ENCODE measurements at places on chromosomes 12 and 14. TPM values are rescaled to one million over a fixed set of nuclear protein-coding genes. Genes with fewer than 3 reads are reported as not detected.

- DNase-seq: no peak
- H3K4me3 ChIP-seq: peak overlapping the region; percentile 40
- H3K4me1 ChIP-seq: no peaks in the 10 kb centered on the region
- H3K36me3 ChIP-seq: no peaks in the 10 kb centered on the region
- H3K27ac ChIP-seq: no peak overlapping the region
Measured at GRCh38 chr14:93787465-93788292, 606 bp downstream of the PRIMA1 start.

- no peaks in the 10 kb centered on the region for H3K27me3 ChIP-seq
- H3K4me3 ChIP-seq: no peak overlapping the region
- H3K36me3 ChIP-seq: no peaks in the 10 kb centered on the region
- no peak overlapping the region for H3K27ac ChIP-seq
Measured at GRCh38 chr12:42473130-42473529, 116.4 kb downstream of the PRICKLE1 start.

GRCh38 chr12:48977290-48978281 lies 536 bp upstream of the WNT1 start:
- H3K36me3 ChIP-seq: no peaks in the 10 kb centered on the region
- DNase-seq: peak; percentile 71
- peaks cover 69% of the 10 kb centered on the region for H3K27me3 ChIP-seq
- peak overlapping the region; percentile 32 for H3K4me3 ChIP-seq
- H3K4me1 ChIP-seq: peaks cover 32% of the 10 kb centered on the region

DNA sequence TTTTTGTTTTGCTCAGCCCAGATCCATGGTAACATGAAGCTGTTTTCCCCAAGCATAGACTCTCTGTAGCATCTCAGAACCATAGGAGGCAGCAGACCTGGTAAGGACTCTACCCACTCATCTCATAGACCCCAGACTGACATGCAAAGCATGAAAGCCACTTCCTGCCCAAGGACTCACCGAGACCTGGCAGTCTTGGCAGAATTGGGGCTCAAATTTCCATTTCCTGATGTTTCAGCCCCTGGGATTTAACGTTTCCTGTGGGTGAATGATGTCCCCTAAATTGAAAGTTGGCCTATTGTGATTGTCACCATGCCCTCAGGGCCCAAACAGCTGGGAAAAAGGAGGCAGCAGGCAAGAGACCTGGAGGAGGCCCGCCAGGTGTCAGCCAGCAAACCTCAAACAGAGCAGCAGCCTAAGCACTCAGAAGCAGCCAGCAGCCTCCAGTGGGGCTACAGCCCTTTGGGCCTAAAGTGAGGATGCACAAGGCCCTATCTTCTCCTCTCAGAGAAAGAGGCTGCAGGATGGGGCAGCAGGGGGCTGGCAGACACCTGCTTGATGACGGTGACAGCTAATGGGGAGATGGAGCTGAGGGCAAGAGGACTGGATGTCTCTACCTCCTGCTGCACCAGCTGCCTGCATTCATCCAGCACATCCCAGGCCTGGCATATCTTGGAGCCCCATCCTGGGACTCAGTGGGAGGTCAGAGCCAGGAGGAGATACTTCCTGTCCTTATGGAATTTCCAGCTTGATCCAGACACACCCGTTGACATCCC lies 8.5 kb downstream of the KRT85 start:
- H3K27ac ChIP-seq: no peak overlapping the region
- peak; percentile 52 for DNase-seq
- H3K36me3 ChIP-seq: no peaks in the 10 kb centered on the region
- H3K27me3 ChIP-seq: no peaks in the 10 kb centered on the region
- peaks cover 12% of the 10 kb centered on the region for H3K4me1 ChIP-seq

- H3K36me3 ChIP-seq: no peaks in the 10 kb centered on the region
- H3K27me3 ChIP-seq: no peaks in the 10 kb centered on the region
- no peaks in the 10 kb centered on the region for H3K4me1 ChIP-seq
Measured at GRCh38 chr12:39752482-39753137, 133.0 kb upstream of the ABCD2 start.

DNA sequence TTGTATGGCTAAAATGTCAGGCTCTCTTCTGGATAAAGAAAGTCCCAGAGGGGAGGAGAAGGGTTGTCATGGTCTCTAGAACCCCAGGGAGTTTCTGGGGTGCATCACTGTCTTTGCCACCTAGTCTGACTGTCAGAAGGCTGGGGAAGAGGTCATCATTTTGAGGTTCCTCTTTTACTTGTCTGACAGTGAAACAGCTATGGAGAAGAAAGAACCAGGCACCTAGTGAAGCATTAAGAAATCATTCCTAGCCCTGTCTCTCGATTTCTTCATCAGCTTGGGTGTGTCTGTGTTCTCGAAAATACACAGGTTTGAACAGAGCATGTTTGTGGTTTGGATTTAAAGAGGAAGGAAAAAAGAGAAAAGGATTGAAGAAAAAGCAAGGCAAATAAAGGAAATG lies 158.7 kb upstream of the LRIG3 start:
- DNase-seq: no peak
- no peaks in the 10 kb centered on the region for H3K27me3 ChIP-seq
- peaks cover 6% of the 10 kb centered on the region for H3K4me1 ChIP-seq
- no peak overlapping the region for H3K4me3 ChIP-seq
- H3K27ac ChIP-seq: no peak overlapping the region

DNA sequence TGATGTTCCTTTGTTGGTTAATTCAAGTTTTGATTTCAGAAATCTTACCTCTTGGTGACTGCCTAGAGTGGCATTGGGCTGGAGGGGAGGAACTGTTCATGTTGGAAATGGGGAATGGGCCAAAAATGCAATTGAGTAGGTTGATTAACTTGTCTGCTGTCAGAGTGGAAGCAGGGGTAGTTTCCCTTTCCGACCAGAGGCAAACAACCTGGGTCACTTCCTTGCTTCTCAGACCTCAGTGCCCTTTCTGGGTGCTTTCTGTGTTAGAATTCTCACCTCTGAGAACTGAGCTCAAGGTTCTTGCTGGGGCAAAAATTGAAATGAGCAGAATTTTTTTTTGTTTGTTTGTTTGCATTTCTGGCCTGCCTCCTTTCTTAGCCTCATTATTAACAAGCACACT lies 2.3 kb upstream of the M6PR start:
- no peak overlapping the region for H3K4me3 ChIP-seq
- no peak for DNase-seq
- H3K27ac ChIP-seq: no peak overlapping the region
- H3K27me3 ChIP-seq: no peaks in the 10 kb centered on the region
- H3K36me3 ChIP-seq: no peaks in the 10 kb centered on the region

GRCh38 chr12:19131025-19131444 lies 1.5 kb downstream of the PLEKHA5 start:
- peak overlapping the region; percentile 88 for H3K4me3 ChIP-seq
- peak; percentile 6 for DNase-seq
- peak overlapping the region; percentile 71 for H3K27ac ChIP-seq
- no peaks in the 10 kb centered on the region for H3K27me3 ChIP-seq
- no peaks in the 10 kb centered on the region for H3K36me3 ChIP-seq

DNA sequence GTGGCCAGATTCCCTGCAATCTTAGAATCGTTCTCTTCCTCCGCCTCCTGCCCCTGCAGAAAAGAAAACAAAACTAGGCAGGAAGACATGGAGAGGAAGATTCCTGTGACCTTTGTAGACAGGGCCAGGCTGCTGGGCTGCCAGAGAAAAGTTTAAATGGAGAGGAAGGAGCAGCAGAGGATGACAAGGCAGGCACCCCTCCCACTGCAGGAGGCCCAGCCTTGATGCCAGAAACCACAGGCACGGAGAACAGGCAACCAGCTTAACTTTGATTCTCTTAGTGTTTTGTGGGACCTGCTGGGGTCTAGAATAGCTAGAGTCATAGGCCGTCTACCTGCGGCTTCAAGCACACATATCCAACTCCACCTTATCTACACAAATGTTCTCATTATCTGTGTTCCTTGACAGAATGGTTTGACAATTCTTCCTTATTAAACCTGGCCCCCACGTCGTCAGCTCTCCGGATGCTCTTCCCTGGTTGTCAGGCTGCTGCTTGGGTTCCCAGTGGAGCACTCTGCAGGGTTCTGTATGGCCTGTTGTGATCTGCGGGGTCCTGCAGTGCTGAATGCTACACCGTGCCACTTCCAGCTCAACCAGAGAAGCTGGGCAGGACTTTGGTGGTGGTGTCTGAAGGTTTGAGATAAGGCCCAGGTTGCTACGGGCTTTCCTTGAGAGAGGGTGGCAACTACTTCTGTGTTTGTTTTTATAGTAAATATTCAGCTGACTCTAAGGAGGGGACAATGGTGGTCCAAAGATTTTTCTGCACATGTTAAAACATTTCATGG lies 609.5 kb downstream of the AACS start:
- H3K4me1 ChIP-seq: no peaks in the 10 kb centered on the region
- DNase-seq: no peak
- peaks cover 6% of the 10 kb centered on the region for H3K27me3 ChIP-seq
- H3K27ac ChIP-seq: no peak overlapping the region
- no peaks in the 10 kb centered on the region for H3K36me3 ChIP-seq
- no peak overlapping the region for H3K4me3 ChIP-seq

DNA sequence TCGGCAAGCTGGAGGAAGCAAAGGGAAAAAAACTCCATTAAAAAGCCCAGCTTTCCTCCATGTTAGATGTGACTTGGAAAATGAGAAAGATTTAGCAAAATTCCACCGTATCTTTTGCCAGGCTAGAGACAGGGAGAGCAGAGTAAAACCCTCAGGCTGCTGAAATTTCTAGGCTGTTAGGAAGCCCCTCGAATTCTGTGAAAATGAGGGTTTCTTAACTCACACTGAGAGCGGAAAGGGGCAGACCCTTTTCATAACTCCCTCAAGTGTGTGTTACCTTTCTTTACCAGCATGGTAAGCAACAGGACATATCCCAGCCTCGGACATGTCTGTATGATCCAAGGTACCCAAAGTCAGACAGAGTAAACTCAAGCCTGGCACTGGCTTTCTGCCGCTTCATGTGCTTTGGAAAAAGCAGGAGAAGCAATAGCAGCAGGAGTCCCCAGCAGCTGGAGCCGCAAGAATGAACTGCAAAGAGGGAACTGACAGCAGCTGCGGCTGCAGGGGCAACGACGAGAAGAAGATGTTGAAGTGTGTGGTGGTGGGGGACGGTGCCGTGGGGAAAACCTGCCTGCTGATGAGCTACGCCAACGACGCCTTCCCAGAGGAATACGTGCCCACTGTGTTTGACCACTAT lies at the start of gene RHOJ:
Gene RHOJ (plus strand): TSS at position 37 of the 637 bp plus-strand sequence. CDS start 427 bp downstream, at position 464.
- H3K27me3 ChIP-seq: no peaks in the 10 kb centered on the region
- H3K4me3 ChIP-seq: peak within 1 kb of the TSS; percentile 49
- peaks cover 17% of the 10 kb centered on the region for H3K4me1 ChIP-seq

DNA sequence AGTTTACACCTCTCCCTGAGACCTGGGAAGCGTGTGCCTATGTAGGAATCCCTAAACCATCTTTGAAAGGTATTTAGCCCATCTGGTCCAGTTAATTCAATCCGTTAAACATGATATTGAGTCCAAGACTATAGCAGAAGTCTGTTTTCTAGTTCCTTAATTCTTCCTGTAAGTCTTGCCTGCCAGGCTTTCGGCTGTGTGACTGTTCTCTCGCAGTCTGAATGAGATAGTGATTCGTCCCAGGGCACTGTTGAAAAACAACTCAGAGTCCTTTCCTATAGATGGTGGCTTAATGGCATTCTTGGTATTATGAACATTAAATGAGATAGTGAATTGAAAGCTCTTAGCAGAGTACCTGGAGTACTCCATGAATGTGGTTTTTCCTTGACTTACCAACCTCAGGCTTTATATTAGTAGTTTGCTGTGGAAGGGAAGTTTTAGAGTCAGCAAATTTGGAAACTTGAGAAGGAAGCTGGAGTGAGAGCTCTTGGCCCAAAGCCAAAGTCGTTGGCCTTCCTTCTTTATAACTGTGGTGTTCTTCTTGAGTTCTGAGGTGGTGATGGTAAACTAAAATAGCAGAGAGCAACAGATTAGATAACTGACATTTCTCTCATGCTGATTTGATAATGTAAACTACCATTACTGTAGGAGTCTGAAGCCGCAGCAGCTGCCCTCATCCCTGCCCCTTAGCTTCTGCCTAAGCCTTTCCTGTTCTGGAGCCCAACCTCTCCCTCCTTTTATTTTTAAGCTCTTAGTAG lies 76.5 kb downstream of the TGFB3 start:
- no peaks in the 10 kb centered on the region for H3K27me3 ChIP-seq
- no peak overlapping the region for H3K27ac ChIP-seq
- H3K4me1 ChIP-seq: peaks cover 10% of the 10 kb centered on the region
- H3K36me3 ChIP-seq: no peaks in the 10 kb centered on the region
- DNase-seq: peak; percentile 50

- no peaks in the 10 kb centered on the region for H3K36me3 ChIP-seq
- no peak overlapping the region for H3K4me3 ChIP-seq
- H3K27ac ChIP-seq: no peak overlapping the region
- no peak for DNase-seq
- no peaks in the 10 kb centered on the region for H3K27me3 ChIP-seq
- no peaks in the 10 kb centered on the region for H3K4me1 ChIP-seq
Measured at GRCh38 chr14:105335735-105336476, 21.4 kb downstream of the PACS2 start.

Gene TBC1D30
- 2.0 TPM for total RNA-seq

Gene RD3L
- total RNA-seq: not detected

Gene CRIP1
- total RNA-seq: 42.4 TPM

Gene KLRB1
- total RNA-seq: not detected

Gene RFX4
- not detected for total RNA-seq

Measured in A673 (cell line).